ENCODE measurements at places on chromosomes 2 and 18.

DNA sequence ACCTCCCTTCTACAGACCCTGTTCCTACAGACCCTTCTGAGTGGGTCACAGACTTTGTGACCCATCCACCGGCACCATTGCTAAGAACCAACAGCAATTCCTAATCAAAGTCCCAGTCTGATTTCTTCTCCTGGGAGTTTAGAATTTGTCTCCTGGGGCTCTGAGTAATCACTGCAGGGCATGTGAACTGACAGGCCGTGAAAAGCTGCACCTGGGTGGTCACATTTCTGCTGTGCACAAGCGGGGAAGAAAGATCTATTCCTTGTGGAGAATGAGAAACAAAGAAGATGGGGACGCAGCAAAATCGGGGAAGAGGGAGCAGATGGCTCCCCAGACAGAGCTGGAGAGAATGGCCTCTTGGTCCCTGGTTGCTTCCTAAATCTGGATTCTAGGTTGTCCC lies 151.0 kb downstream of the ARL4C start:
- DNase-seq: no peak

- DNase-seq: peak; percentile 59
Measured at GRCh38 chr2:145765874-145766273, 1246.0 kb upstream of the ZEB2 start.

DNA sequence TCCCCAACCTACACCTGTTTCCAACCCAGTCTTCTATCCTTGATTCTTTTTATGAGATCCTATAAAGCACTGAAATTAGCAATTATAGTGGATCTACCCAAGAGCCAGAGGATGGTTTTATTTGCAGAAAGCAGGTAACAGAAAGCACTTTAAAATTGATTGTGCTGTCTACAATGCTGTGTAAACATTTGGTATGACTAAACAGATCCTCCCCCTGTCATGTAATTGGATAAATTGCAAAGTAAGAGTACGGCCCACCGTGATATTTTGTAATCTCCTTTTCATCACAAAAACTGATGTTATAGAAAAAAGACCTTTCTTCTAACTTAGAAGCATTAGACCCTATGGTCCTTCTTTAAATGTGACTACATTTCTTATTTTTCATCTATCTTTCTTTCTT lies 11.3 kb upstream of the PPP3R1 start:
- DNase-seq: no peak

GRCh38 chr2:86239326-86239725 lies 40.1 kb downstream of the MRPL35 start:
- no peak for DNase-seq

DNA sequence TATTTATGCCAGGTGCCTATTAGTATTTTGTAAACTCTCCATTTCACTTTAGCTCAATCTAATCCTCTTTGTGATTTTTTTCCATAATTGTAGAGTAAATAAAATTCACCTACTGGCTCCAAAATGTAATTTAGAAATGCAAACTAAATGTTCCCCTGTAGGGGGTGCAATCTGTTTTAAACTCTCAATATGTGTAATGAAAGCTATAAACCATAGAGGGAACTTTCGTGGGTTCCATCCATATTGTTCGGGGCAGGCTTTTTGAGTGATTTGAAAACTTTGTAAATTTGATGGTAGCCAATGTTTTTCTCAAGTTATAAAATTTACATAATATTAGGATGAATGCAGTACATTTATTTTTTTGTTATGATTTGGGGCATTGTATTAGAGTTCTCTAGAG lies 49.4 kb downstream of the TSPYL6 start:
- DNase-seq: peak; percentile 56

- peak; percentile 73 for DNase-seq
Measured at GRCh38 chr18:3297025-3297984, 35.4 kb downstream of the MYL12B start.

DNA sequence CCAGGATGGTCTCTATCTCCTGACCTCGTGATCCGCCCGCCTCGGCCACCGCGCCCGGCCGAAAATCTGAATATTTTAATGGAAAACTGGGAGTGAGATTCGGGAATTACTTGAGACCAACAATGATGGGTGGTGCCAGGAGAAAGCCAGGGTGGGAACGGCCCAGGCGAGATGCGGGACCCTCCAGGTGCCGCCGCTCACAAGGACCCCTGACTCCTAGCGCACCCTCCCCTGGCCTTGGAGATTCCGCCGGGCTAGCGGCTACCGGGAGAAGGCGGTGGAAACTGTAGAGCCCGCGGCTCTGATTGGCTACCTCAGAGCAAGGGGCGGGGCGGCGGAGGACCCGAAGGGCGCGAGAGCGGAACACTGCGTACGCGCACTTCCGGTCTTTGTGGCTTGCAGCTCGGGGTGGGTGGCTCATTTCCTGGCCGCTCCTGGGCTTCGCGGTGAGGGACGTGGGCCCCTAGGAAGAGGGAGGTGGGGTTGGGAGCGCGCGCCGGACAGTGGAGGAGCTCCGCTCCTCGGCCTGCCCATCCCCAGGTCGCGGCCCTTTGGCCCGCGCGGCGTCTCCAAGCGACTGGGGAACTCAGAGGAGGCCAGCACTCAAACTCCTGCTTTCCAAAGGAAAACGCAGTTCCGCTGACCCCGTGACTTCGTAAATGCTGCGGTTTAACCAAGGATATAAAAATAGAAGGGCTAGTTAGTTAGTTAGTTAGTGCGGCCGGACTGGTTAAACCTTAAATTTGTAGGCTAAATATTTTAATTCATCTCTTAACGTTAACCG lies at the start of gene ZNF397:
ZNF397 (plus strand) TSS at position 371 of the 784 bp plus-strand sequence. CDS start 1,437 bp downstream, outside the sequence.
- peak; percentile 97 for DNase-seq

- DNase-seq: peak; percentile 72
Measured at GRCh38 chr2:67997528-67997900, 65.3 kb downstream of the C1D start.

- peak; percentile 63 for DNase-seq
Measured at GRCh38 chr2:187689372-187689771, 135.1 kb upstream of the TFPI start.

DNA sequence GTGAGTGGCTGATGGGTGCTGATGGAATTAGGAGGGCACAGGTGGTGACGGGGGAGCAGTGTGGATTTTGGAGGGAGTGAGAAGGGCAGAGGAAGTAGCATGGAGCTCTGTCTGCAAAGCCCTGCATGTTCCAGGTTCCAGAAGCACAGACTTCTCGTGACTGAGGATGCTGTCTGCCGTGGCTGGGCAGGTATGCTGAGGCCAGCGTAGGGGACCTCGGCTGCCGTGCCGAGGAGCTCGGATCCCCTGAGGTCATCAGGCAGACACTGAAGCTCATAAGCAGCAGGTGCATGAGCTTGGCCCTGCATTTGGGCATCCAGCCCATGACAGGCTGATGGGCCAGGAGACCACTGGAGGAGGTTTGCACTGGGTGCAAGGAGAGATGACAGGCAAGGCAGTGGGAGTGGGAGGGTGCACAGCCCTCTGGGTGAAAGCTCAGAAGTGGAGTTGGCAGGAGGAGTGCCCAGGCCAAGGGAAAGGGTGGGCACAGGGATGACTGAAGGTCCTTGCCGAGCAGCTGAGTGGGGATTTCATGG lies 215.3 kb downstream of the SH3RF3 start:
- no peak for DNase-seq

DNA sequence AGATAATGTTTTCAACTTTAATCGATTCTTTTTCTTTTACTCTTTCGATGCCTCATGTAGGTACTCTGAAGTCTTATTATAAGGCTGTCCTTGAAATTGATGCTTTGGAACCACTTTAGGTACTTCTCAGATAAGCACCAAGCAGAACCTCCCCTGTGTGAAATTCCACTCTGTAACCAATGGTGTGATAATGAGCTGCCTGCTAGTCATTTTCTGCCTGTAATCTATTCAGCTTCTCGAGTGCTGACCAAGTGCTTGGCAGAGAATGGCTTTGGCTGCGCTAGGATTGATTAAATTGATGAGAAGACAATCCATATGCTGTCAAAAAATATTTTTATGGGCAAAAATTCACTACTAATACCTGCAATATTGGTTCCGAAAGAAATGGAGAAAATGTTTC lies 132.1 kb upstream of the STON1 start:
- DNase-seq: no peak

- DNase-seq: no peak
Measured at GRCh38 chr18:79524181-79525078, 128.7 kb downstream of the NFATC1 start.

DNA sequence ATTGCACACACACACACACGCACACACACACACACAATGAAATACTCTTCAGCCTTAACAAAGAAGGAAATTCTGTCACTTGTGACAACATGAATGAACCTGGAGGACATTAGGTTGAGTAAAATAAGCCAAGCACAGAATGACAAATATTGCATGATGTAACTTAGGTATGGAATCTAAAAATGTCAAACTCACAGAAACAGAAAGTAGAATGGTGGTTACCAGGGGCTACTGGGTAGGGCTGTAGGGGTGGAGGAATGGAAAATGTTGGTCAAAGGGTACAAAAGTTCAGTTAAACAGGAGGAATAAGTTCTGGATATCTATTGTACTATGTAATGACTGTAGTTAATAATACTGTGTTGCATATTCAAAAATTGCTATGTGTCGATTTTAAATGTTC lies 29.5 kb downstream of the SCN2A start:
- DNase-seq: no peak

DNA sequence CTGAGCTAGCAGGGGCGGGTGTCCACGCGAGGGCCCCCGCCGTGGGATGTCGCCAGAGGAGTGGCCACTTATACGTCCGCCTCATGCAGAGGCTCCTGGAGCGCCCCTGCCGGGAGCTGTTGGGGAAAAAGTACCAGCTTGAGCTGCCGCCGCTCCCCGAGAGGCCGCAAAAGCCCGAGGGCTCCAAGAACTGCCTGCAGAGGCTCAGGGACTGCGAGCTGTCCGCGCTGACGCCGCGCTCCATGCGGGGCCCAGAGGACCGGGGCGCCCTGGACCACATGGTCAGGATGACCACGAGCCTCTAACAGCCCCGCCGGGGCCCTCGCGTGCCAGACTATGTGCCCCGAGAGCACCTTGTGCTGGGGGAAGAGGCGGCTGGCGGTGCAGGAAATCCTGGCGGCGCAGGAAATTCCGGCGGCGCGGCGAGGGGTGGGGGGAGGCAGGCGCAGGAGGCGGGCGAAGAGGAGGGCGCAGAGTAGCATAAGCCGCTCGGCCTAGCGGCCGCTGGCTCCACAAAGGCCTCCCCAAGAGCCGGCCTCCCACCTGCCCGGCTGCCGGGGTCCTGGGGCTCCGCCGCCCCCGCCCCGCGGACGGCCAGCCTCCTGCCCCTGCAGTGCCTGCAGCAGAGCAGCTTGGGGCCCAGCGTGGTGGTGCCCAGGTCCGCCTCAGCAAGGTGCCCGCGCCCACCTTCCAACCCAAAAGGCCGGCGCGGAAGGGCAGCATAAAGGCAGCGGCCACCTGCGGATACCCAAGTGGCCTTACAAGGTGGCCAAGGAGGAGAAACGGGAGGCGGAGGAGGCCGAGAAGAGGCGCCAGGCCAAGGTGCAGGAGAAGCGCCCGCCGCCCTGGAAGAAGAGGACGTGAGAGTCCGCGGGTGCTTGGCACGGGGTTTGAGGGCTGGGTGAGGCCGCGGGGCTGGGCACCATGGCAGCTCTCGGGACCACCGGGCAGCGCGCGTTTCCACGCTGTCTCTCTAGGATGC lies 42.1 kb upstream of the TRIM43B start:
- peak; percentile 83 for DNase-seq

- peak; percentile 92 for DNase-seq
Measured at GRCh38 chr2:217551252-217551899, 451.4 kb downstream of the TNS1 start.

- peak; percentile 53 for DNase-seq
Measured at GRCh38 chr2:231300020-231300721, 95.3 kb upstream of the B3GNT7 start.

GRCh38 chr2:241755777-241756176 lies 20.8 kb upstream of the GAL3ST2 start:
- DNase-seq: no peak

- DNase-seq: no peak
Measured at GRCh38 chr2:107688135-107688534, 138.6 kb upstream of the RGPD4 start.
